Stimulated activated naive CD4-positive, alpha-beta T cell (primary cell): ENCODE measurements at places on chromosomes 2 and 18.

DNA sequence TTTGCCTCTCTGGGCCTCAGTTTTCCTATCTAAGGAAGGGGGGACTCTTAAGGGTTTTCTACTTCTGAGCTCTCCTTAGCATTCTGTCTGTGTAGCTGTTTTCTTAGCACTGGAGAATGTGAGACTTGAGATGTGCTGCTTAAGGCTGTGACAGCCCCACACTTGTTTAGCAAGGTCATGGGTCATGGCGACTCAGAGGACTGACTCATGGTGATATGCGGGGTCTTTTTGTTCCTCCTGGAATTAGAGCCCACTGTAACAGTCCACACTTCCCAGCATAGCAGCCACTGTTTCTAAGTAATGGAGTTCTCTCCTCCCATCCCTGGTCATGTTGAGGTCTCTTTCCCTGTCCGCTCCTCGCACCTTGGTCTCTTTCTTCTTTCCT lies 4.1 kb upstream of the LPIN1 start:
- no peak for DNase-seq

GRCh38 chr2:120859128-120859527 lies 123.5 kb downstream of the GLI2 start:
- no peak for DNase-seq

- no peak for DNase-seq
Measured at GRCh38 chr2:120747706-120748105, 12.0 kb downstream of the GLI2 start.

- DNase-seq: no peak
Measured at GRCh38 chr2:216696751-216697560, 1.6 kb upstream of the IGFBP5 start.

DNA sequence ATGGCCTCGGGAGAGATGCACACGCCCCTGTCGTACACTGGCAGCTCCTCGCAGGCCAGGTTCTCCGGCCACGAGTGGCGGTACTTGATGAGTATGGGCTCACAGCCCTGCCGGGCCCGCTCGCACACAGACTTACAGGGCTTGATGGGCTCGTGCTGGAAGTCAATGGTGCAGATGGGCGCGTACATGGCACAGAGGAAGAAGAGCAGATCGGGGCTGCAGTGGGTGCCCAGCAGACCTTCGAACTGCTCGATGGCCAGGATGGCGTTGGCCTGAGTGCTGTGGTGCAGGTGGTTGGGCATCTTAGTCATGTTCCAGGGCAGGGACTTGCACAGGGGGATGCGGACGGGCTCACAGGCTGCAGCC lies 359 bp downstream of the FRZB start:
- no peak for DNase-seq

GRCh38 chr2:226337941-226338600 lies 461.5 kb downstream of the IRS1 start:
- DNase-seq: no peak

- no peak for DNase-seq
Measured at GRCh38 chr2:181632733-181633401, 24.0 kb downstream of the CERKL start.

- DNase-seq: no peak
Measured at GRCh38 chr2:181685150-181685688, 4.9 kb upstream of the NEUROD1 start.

DNA sequence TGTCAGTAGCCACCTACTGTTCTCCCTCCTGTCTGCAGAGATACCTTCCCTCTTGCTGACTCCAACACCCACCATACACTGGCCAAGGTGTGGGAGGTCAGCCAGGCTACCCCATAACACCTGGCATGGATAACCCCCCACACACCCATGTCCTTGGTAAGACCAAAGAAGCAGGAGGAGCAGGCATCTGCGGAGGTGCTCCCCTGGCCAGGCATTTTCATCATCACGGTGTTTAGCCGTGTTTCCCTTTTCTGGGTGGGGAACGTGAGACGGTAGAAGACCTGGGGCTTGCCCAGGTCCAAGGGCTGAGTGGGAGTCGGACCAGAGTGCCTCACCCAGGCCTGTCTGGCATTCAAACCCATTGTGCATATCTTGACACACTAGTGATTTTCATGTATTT lies 150.3 kb downstream of the SMAD7 start:
- DNase-seq: no peak

- no peak for DNase-seq
Measured at GRCh38 chr2:235116885-235117492, 165.2 kb downstream of the SH3BP4 start.

DNA sequence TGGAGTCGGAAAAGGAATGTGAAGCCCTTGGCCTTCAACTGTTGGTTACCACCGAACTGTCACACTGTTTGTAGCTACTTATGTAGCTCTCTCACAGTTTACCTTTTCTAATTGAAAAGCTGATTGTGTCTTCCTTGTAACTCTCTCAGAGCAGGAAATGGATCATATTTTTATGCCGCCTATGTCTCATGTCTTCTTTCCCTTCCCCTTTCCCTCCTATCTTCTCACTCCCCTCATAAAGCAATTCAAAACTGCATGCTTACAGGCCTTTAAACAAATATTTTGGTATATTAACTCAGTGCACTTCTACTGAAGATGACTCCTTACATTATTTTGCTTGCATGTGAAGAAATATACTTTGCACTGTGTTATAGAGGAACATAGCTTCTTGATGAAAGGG lies 6.0 kb downstream of the SLC39A10 start:
- DNase-seq: no peak

GRCh38 chr2:47052847-47053246 lies 102.3 kb downstream of the STPG4 start:
- DNase-seq: no peak

DNA sequence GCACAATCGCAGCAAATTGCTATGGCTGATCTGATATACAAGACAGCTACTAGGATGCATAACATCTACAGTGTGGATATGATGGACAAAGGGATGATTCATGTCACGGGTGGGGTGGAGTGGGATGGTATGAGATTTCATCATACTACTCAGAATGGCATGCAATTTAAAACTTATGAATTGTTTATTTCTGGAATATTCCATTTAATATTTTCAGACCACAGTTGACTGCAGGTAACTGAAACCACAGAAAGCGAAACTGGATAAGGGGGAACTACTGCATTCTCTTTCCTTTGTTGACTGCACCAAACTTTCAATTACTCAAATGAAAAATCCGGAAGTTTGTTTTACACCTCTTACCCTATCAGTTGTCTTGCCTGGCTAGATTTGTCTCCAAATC lies 94.4 kb upstream of the NEUROD1 start:
- no peak for DNase-seq

- no peak for DNase-seq
Measured at GRCh38 chr2:119856469-119856901, 96.8 kb downstream of the PTPN4 start.

DNA sequence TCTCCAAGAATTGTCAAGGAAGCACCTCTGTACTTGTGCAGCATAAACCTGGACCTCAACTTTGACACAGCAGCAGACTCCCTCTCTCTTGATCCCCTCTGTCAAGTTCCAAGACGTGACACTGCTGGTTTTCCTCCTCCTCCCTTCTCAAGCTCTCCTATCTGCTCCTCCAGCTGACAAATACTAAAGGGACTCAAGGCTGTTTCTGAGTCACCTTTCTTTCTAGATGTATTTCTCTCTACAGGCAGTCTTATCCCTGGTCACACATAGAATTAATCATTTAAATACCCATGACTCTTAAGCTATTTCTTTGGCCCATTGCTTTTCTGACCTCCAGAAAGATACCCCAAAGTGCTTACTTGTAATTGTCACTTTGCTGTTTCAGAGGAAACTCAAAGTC lies 53.5 kb downstream of the SEPTIN10 start:
- no peak for DNase-seq

DNA sequence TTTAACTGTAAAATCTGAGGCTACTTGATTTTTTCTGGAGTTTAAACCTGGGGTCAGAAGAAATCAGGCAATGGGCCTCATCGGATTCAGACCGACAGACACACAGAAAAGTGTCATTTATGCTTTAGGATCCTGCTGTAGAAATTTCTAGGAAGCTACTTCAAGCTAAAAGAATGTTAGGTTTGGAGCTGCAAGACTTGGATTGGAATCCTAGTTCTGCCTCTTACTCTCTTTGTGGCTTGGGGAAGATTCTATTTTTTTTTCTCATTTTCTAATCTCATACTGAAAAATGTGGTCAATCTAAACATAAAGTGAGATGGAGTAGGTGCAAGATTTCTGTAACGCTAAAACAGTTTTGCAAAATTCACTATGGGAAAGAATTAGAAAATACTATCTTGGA lies 48.8 kb upstream of the KCNE4 start:
- DNase-seq: no peak

- no peak for DNase-seq
Measured at GRCh38 chr18:11909591-11910026, 1.5 kb upstream of the MPPE1 start.

DNA sequence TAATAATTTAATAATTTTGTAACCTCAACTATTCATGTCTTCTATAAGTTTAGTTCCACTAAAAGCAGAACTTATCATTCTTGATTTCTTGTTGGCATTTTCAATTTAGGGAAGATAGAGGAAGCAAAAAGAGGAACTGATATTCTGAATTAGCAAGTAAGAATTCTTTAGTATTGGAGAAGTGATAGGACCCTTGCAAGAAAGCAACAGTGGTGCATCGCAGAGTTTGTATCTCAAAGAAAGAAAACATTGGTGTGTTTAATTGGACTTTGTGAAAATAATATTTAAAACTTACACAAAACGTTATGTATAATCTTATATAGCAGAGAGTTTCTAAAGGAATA lies 36.5 kb upstream of the TNFRSF11A start:
- DNase-seq: no peak

DNA sequence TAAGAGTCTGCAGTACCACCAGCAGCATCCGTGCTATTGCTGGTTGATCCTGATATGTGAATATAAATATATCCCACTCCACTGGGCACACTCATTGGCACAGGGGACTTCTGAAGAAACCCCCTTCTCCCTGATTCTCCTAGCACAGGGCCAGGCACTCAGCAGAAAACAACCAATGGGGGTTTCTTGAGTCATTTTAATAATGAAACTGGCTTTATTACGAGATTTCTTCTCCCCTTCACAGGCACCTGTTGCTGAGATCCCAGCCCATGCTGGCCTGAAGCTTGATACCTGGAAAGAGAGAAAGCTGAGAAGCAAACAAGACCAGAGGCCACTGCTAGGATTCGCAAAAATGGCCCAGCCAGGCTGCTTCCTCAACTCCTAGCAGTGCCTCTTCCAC lies 17.9 kb upstream of the CYRIA start:
- DNase-seq: no peak

DNA sequence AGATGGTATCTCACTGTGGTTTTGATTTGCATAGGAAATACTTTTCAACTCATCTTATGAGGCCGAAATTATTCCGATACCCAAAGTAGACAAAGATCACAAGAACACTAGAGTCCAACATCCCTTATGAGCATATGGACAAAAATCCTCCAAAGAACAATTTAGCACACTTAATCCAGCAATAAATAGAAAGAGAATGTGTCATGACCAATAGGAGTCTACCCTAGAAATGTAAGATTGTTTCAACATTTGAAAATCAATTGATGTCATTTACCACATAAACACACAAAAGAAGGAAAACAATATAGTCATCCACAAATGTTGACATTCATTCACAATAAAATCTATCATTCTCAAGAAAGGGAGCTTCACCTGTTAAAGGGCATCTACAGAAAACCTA lies 307.8 kb upstream of the SMIM21 start:
- no peak for DNase-seq

GRCh38 chr2:123077101-123077500 lies 948.0 kb upstream of the CNTNAP5 start:
- no peak for DNase-seq

GRCh38 chr2:1881998-1882397 lies 137.7 kb upstream of the PXDN start:
- DNase-seq: no peak

DNA sequence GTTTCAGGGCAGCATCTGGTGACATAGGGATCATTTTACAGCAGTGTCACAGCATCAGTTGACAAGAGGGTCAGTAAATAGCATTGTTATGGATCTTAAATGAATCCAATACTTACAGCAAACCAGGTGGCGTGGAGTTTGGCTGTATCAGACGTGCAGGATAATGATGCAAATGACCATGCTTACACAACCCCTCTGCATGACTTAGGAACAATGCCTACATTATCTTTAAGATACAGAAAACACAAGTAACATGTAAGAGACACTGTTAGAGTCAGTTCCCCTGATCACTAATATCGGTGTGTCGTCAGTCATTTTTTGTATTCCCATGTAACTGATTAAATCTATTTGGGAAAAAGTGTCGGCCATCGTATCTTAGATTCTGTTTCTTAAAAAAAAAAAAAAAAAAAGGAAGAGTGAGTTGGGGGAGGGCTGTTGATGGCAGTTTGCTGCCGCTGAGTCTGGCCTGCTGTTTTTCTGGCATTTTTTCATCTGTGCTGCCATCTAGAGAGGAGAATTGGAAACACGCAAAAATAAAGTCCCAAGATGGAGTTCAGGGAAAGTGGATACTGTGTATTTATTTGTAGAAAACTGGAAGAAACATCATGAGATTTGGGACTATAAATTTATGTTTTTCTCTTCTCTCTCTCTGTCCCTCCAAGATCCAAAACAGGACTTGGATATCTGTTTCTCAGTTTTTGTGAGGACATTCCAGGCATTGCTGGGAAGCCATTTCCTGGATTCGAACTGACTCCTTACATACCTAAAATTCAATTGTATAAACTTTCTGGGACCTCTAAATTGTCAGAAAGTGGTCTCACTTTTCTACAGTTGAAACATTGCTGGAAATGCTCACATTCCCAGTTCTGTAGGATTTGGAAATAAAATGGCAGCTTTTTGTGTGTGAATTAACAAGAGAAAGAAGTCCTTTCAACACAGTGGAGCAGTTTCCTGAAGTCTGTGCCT lies 60.3 kb upstream of the AGPS start:
- DNase-seq: no peak

- DNase-seq: no peak
Measured at GRCh38 chr18:68520406-68521075, 194.4 kb downstream of the TMX3 start.

GRCh38 chr2:231691251-231691772 lies 17.0 kb upstream of the PTMA start:
- no peak for DNase-seq

- DNase-seq: no peak
Measured at GRCh38 chr2:1967242-1968208, 223.2 kb upstream of the PXDN start.

DNA sequence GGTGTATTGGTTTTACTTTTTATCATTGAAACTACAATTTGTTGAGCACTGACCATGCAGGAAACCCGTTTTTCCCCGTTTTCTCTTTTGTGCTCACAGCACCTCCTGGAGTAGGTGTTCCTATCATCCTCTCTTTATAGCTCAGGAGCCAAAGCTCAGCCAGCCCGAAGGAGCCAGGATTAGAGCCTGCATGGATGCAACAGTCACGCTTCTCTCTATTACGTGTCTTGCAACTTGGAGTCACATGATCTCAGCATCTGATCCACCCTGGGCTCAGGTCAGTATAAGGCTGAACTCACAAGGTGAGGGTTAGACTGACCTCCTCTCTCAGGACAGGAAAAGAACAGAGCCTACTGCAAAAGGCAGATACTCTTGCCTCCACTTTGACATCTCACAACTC lies 150.5 kb downstream of the MBP start:
- no peak for DNase-seq

- no peak for DNase-seq
Measured at GRCh38 chr2:134737671-134738070, 18.9 kb upstream of the TMEM163 start.
